ENCODE measurements at places on chromosomes 1 and 21.

DNA sequence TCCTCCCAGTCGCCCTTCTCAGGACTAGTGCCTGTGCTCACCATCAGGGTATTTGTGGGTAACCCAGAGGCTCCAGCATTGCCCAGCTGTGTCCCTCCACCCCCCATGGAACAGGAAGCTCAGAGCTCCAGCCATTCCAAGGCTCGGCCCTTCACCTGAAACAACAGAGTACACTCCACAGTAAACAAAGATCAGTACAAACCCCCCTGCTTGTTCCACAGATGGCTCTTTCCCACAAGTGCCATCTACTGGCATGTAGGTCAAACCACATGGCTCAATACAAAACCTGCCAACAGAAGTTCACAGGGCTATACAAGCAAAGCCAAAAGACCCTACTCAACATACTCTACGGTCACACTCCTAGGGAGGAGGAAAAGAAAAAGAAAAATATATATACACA lies 258.7 kb downstream of the AGBL4 start:
- DNase-seq, result no peak

DNA sequence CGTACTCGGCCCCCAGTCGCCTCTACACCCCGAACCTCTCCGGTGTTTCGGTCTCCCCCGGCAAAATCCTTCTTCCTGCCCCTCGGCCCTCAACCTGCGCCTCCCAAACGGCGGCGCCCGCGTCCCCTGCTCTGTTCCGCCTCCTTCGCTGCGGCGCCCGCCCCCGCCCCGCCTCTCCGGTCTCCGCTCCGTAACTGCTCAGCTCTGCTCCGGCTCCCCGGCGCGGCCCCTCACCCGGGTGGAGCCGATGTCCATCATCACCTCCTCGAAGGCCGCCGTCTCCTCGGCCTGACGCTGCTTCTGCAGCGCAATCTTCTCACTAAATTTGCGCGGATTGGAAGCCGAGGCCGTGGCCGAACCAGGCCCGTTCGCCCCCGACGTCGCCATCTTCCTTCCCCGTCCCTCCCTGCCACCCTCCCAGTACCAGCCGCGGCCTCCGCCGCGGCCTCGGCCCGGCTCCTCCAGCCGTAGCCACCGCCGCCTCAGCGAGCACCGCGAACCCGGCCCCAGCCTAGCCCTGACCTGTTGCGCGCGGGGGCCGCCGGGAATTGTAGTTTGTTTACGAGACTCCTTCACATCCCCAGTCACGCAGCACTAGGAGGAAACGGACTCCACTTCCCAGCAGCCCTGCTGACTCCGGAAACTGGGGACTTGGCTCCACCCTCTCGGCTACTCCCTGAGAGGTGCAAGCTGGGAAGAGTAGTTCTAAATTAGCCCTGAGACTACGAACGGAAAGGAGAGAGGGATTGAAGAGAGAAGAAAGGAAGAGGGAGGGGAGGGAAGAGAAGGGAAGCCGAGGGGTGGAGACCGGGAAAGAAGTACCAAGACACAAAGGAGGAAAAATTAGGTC lies at the start of gene CRTC2:
TSS of gene CRTC2 (minus strand) at position 502 of the 850 bp plus-strand sequence. CDS start at position 387, 115 bp downstream.
- peak; percentile 99 for DNase-seq

DNA sequence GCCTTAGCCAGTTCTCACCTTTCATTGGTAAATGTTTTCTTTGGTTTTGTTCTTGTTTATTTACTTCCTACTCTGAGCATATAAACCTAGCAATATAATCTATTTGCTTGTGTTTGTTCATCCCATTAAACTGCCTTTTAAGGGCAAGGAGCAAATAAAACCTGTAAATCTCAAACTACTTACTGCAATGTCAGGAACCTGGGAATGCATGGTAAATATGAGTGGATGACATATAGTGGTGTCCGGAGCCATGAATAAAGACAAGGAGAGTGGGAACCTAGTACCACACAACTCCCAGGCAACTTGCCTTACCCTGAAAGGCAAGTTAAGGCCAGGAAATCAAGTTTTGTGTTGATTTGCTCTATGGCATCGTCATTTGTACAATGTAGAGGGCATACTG lies 1133.7 kb upstream of the NCAM2 start:
- DNase-seq, result no peak

DNA sequence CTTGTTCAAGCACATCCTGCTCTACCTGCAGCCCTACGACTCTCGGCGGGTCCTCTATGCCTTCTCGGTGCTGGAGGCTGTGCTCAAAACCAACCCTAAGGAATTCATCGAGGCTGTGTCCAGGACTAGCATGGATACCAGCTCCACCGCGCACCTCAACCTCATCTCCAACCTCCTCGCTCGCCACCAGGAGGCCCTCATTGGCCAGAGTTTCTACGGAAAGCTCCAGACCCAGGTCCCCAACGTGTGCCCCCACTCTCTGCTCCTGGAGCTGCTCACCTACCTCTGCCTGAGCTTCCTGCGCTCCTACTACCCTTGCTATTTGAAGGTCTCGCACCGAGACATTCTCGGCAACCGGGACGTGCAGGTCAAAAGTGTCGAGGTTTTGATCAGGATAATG lies 74.3 kb upstream of the MORC3 start:
- DNase-seq, result no peak

GRCh38 chr1:91732291-91733107 lies 153.5 kb downstream of the TGFBR3 start:
- DNase-seq, result no peak

DNA sequence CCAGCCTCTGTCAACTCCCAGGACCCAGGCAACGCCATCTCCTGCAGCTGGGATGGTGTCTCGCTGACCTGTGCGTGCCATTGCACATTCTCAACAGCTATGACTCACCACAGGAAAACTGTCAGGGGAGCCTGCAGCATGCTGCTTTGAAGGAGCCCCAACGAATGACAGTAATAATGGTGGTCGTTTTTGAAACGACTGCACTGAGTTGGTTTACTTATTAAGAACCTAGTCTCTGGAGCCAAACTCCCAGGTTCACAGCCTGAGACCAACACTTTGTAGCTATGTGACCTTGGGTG lies 21.6 kb downstream of the TCEA3 start:
- DNase-seq, result no peak

GRCh38 chr1:3183411-3183810 lies 114.4 kb downstream of the PRDM16 start:
- no peak for DNase-seq

DNA sequence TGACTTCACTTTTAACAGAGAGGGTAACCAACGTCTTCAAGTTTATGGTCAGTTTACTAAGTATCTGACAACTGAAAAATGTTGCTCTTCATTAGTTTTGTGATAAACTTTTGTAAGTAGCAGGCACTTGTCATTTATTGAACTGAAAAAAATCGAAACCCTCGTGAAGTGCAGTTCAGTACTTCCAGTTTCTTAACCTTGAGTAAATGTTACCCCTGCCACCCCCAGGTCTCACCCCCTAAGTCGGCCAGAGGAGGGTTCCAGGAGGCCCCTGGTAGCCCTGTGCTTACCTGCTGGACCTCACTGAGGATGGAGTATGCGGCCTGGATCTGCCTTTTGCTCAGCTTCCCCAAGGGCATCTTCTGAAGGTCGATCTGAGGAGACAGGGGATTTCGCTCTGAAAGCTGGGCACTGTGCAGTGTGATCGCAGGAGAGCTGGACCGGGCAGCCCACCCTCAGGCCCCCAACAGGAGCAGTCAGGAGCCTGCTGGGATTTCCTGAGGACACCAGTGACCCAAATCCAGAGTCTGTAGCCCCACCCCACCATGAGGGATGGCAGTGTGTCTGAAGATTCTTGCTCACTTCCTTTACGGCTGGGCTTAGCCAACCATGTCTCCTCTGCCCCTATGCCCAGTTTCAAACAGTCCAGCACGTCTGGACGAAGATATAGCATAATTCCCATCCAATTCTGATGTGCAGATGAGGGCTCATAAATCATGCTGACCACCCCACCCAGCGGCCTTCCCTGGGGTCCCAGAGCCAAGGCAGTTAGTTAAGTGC lies 37.6 kb downstream of the PARP1 start:
- DNase-seq, result no peak

- no peak for DNase-seq
Measured at GRCh38 chr1:37955685-37956084, 8.8 kb upstream of the INPP5B start.

- no peak for DNase-seq
Measured at GRCh38 chr1:239426821-239427475, 40.6 kb downstream of the CHRM3 start.

DNA sequence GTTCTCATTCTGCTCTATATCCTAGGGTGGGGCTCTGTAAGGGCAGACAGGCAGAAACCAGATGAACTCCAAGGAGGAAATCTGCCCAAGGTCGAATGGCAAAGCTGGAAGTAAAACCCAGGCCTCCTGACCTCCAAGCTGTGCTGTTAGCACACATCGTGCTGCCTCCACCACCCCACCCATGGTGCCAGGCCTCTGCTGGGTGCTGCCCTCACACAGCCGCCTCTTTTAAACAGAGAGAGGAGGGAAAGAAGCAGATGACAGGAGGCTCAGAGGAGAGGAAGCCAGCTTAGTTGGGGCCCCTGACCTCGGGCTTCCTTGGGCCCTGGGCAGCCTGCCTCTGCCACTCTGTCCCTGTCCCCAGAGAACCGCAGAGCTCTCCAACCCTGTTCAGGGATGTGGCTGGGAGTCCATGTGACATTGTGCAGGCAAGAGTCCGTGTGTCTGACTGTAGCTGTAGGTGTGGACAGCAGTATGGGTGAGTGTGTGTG lies 1.1 kb downstream of the SYNC start:
- no peak for DNase-seq

GRCh38 chr1:145958734-145959133 lies 917 bp upstream of the LIX1L start:
- no peak for DNase-seq

GRCh38 chr21:35178827-35179226 lies 129.7 kb upstream of the RUNX1 start:
- DNase-seq, result no peak

GRCh38 chr1:205342986-205343385 lies 13.7 kb downstream of the KLHDC8A start:
- DNase-seq, result no peak

- no peak for DNase-seq
Measured at GRCh38 chr1:180270530-180271271, 40.6 kb downstream of the LHX4 start.

DNA sequence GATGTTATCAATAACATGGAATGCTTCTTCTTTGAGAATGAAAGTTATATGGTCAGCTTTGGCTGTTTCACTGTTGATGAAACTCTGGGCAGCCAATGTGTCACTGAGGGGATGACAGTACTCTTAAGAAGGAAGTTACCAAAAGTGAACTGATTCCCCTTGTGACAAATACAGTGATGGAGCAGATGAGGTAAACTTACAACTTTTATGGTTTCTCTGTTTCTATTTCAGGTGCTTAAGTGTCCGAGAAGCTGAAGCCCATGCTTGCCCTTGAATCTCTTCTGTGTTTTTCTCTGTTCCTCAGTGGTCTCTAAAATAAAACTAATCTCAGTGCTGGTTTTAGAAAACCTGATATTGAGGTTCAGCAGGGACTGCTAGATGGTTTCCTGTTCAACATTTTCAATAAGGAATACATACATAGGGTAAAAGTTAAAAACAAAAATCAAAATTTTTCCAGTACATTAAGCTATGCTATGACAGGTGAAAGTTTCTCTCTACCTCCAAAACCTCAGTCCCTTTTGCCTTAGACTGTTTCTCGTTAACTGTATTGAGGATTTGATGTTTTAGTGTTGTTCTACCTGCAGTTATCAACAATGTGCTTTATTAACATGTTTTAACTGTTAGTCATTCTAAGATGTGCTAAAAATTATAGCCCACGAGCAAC lies 454.4 kb upstream of the ADGRL4 start:
- no peak for DNase-seq

Data from head of caudate nucleus (tissue), 42 donors.